ENCODE measurements at places on chromosomes 4 and X.

- no peak for DNase-seq
These were observed 6.8 kb downstream of the BCOR start for GRCh38 chrX:40090961-40091360.

DNA sequence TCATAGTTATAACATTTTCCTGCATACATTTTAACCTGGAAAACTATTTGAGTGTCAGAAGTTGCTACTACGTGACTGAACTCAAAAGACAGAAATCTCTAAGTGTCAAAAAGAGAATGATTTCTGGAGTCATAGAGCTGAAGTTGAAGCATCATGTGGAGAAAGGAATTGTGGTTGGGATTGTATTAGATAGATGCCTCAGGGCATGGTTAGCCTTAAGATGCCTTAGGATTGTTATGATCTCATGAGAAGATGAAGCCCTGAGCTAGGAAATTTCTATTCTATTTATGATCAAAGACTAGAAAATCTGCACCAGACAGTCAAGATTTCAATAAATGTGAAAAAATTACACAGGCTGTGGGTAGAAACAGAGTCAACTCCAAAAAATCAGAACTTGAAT, 20.2 kb downstream of the EPGN start:
- no peak for DNase-seq

- no peak for DNase-seq
These were observed 8.1 kb downstream of the ACSL1 start for GRCh38 chr4:184817494-184818215.

DNA sequence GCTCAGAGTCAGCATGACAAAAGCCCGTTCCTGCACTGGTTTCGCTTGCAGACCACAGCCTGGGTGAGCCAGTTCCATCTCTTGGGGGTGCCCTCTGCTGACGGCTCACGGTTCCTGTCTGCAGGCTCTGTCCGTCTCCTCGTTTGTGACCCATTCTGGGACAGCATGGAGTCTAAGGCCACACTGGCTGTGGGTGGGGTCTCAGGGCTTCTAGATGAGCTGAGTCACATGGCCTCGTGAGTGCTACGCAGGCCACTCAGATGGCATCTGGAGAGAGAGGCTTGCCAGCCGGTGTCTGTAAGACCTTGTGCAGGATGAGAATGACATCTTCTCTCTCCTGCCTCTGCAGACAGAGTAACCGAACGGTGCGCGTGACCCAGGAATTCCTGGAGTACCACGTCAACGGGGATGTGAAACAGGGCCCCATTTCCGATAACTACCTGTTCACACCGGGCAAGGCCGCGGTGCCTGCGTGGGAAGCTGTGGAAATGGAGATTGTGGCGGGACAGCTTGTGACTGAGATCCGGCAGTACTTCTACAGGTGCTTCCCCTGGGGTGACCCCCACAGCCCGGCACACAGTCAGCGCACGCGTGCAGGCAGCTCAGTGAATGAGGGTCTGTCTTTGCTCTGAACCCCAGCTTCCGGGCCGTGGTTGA, 31.6 kb upstream of the MRFAP1 start:
- DNase-seq: no peak

DNA sequence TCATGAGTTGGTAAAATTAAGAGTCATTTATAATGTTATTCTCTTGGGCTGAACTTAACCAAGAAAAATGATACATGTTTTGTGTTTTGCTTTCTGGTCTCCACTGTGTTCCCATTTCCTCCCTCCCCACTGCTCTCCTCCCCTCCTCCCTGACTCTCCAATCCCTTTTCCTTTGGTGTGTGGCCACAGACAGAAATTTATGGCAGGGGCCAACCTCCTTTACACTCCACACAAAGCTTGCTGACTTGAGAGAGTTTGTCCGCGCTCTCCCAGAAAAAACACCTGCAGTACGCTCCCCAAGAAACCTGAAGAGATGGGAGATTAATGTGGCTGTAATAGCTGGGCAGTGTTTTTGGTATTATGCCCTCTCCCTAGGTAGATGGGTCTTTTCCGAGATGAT, 88.9 kb downstream of the ALPK1 start:
- DNase-seq: no peak

DNA sequence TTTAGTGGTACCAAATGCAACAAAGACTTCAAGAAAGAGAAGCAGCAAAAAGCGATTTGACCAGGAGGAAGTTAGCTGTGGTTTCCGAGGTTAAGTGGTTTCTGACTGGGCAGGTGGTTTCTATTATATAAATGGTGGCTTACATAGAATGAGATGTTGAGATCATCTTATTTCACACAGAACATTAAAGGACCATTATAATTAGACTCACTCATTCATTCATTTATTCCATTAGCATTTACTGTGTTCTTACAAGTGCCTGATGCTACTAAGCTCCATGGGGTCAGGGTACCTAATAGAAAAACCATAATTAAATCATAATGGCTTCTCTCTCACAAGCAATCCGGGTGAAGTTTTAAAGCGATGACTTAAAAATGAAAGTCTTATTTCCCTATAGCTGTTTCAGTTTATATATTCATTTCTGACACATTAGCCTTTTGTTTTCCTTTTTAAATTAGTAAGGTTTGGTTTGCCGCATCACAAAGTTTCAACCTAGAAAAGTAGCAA, 10.6 kb downstream of the TSPAN6 start:
- DNase-seq: peak; percentile 39

DNA sequence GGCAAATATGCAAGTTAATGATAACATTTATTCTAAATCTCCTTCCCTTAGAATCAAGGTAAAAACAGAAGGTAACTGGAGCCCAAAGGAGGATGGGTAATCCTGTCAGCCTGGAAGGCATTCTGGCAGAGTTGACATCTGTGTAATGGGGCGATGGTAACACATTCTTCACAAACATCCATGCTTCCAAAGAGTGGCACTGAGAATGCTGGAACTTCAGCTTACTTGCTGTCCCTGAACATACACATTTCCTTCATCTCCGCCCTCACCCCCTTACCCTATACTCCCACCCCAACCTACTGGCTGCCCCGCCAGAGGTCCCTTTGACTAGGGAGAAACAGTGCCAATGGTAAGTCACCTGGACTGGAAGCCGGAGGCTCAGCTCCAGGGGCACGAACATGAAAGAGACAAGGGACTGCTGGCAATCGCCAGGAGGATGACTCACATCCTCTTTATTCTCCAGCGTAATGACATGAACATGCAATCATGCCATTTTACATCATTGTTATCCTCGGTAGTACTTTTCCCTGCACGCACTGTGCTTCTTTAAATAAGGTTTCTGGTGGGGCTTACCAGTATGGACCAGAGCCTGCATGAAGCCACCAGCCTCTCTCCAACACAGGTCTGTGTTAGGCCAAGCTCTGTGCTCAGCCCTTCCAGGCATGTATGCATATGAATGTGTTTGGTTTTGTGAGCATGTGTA, 694.2 kb upstream of the TENM3 start:
- DNase-seq: no peak

DNA sequence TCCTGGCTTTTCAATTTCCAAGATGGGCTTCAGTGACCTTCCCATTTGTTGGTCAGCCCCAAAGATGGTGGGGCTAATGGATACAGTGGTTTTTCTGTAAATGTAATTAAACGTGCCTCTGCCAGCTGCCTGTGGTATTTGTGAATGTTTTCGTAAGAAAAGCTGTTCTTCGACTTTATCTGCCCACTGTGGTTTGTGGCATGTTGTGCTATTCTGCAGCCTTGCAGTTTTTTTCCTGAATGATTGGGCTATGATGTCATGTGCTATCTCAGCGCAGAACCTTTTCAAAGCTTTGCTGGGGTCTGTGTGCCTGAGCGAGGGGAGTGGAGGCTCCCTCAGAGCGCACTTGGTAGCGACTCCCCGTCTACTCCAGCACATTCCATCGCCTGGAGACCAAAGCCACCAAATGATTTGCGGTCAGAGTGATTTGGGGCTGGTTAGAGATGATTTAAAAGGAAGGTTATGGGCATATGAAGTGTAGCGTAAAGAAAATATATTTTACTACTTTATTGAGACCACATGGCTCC, 137.5 kb downstream of the PALLD start:
- peak; percentile 40 for DNase-seq

- DNase-seq: no peak
These were observed 32.4 kb upstream of the MGST2 start for GRCh38 chr4:139633195-139633594.

DNA sequence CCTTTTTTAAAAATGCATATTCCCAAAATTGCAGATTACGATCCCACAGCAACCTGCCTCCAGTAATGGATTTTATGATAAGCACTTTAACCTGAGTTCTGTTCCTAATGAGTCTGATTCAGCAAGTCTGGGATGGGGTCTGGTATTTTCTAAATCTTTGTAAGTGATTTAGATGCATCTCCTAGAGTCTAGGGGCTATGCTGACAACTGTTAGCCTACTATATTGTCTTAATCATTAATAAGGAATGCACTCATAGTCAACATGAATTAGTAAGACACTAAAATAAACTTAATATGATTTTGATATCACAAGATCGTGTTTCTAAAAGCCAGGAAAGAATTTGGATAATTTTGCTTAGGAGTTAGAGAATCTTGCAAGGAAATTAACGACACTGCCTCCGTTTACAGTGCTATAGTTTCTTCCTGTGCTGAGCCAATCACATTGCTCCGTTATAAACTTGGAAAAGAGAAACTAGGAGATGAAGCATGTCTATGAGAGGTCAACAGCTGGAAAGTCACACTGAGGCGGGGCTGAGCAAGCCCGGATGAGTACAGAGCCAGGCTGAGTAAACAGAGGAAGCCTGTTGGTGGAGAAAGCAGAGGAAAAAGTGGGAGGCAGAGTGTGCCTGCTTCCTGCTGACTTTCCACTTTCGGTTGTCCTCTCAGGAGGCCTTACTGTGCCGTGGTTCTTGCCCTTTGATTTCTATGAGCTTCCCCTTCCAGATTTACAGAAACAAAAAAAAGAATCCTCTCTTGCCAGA, 5.4 kb downstream of the SCARB2 start:
- DNase-seq: peak; percentile 83

GRCh38 chr4:144715230-144715629, 69.3 kb downstream of the HHIP start:
- no peak for DNase-seq

DNA sequence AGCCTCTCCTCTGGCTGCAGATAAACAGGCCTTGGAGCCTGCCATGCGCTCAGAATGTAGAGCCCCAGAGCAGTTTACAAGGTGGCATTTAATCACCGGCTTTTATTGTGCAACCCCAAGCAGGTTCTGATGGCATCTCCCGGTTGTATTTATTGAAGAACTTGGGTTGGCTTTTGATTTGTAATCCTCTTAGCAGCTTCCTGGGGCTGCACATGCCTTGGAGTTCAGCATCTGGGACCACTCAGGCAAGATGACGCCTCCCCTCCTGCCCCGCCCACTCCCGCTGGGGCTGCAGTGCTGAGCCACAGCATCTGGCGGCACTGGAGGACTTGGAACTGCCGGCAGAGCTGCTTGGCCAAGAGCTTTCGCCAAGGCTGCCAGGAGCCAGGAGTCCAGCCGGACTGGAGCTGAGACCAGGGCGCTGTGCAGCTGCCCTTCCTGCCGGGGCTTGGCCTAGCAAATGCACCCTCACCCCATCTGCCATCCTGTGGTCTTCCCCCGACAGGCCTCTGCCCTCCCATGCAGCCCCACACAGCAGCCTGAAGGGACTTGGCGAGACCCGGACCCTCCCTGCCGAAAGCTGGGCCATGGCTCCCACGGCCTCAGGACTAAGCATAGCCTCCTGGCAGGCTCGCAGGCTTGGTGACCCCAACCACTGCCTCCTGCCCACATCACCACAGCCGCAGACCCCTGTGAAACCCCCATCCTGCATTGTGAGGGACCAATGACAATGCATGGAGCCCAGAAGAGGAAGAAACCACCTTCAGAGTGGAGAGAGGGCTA, 5.4 kb downstream of the HTRA3 start:
- DNase-seq: no peak

GRCh38 chrX:318068-318738, 393 bp downstream of the GTPBP6 start:
- no peak for DNase-seq

DNA sequence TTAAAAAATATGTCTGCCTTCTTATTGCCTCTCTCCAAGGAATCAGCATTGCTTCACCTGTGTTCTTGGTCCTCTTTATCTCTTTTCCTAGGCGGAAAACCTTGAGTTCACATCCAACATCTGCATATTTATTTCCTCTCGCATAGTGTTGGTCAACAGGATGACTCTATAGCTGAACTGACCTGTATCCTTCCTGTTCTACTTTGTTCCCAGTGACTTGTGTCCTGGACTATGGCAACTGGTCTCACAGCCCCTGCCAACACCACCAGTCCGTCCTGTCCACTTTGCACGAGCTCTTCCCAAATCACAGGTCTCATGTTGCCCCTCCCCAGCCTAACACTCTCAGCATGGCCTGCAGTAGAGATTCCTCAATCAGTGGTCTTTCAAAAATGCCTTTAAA, 2.0 kb downstream of the DIPK2B start:
- DNase-seq: no peak

GRCh38 chr4:38034986-38035882, 75.0 kb downstream of the PTTG2 start:
- DNase-seq: no peak

- DNase-seq: no peak
These were observed 55.2 kb upstream of the NLGN4X start for GRCh38 chrX:6283826-6284225.

DNA sequence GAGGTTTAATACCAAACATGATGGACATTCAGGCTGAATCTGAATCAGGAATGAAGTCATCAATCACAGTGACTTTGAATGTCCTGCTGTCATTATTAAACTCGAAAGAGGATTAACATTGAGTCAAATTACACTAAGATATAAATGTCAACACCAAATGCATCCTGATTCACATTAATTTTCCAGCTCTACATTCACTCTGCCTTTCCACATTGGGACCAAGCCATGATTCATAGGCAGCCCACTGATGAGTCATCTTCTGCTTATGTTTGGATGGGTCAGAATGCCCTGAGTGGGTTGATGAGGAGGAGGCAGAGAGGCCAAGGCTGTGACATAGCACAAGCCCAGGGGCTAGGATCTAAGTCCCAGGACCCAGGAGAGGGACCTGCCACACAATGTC, 247.6 kb upstream of the RPS6KA3 start:
- no peak for DNase-seq

- DNase-seq: no peak
These were observed 12.0 kb downstream of the RFC1 start for GRCh38 chr4:39354254-39354552.

- DNase-seq: no peak
These were observed 71.7 kb downstream of the YIPF6 start for GRCh38 chrX:68570598-68570997.

GRCh38 chr4:2426711-2427275, 8.0 kb downstream of the CFAP99 start:
- no peak for DNase-seq

GRCh38 chr4:1376841-1377605, 29.2 kb downstream of the NKX1-1 start:
- DNase-seq: no peak

DNA sequence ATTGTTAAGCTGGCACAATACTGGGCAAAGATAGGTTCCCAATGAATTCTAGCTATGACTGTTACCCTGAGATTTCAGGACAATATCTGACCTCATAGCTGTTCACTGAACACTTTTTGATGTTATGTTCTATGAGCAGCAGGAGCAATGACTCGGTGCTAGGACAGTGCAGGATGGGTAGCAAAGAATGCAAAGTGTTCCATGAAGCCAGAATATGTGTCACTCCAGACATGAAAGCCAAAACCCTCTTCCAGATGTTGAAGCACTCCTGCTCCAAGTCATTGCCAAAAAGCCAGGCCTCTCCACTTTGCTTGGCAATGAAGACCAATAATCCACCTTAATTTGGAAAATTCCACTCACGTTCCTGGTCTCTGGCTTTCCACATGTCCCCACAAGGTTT, 300.9 kb upstream of the CPEB2 start:
- no peak for DNase-seq
